Occipital lobe (tissue), 3 donors: ENCODE measurements at places on chromosomes 4 and X. TPM values are rescaled to one million over a fixed set of nuclear protein-coding genes. Genes with fewer than 3 reads are reported as not detected.

Gene PPP4R3C
- total RNA-seq: not detected

Gene SMAD1
- total RNA-seq: 18.4 TPM

Gene ZNF630
- total RNA-seq: 8.4 TPM

Gene GPR82
- total RNA-seq: not detected

Gene SPANXC
- total RNA-seq: not detected

Gene ADGRA3
- 56.6 TPM for total RNA-seq

Gene MAGEA9B
- total RNA-seq: not detected

Gene BEX2
- 101 TPM for total RNA-seq

Gene PCYT1B
- 22.5 TPM for total RNA-seq

Gene ZNF182
- total RNA-seq: 7.2 TPM

Gene TEX28
- total RNA-seq: not detected

Gene PDE5A
- total RNA-seq: 17.9 TPM

Gene SPP1
- 190 TPM for total RNA-seq

Gene C4orf54
- 0.47 TPM for total RNA-seq

Gene GBA3
- 0.16 TPM for total RNA-seq

Gene SHROOM3
- total RNA-seq: 17.8 TPM

Gene STS
- total RNA-seq: 4.4 TPM

Gene EDA2R
- 0.62 TPM for total RNA-seq

Gene SPANXD
- total RNA-seq: not detected

Gene REPS2
- total RNA-seq: 37.7 TPM

Gene GPRASP2
- 70.0 TPM for total RNA-seq

Gene DDIT4L
- 0.16 TPM for total RNA-seq

Gene TLR10
- 2.5 TPM for total RNA-seq

Gene PABPC5
- 11.9 TPM for total RNA-seq

Gene ASB9
- total RNA-seq: 0.94 TPM
